A549 treated with ZK216348 at 1 μM for 4 hours (cell line): ENCODE measurements at places on chromosomes 12 and 14. TPM values are rescaled to one million over a fixed set of nuclear protein-coding genes. Genes with fewer than 3 reads are reported as not detected.

ACTR10 gene
- 35.2 to 75.4 TPM (median 50.1 TPM) in 5 replicates for total RNA-seq

LRRC10 gene
- not detected in 5 replicates for total RNA-seq

LRFN5 gene
- total RNA-seq: 0.04 TPM in 1 of 5 replicates, not detected in the others

BATF gene
- not detected in 5 replicates for total RNA-seq

PLXNC1 gene
- total RNA-seq: 0.04 to 0.18 TPM (median 0.11 TPM) in 5 replicates
